ENCODE measurements at places on chromosomes 3 and 15.

DNA sequence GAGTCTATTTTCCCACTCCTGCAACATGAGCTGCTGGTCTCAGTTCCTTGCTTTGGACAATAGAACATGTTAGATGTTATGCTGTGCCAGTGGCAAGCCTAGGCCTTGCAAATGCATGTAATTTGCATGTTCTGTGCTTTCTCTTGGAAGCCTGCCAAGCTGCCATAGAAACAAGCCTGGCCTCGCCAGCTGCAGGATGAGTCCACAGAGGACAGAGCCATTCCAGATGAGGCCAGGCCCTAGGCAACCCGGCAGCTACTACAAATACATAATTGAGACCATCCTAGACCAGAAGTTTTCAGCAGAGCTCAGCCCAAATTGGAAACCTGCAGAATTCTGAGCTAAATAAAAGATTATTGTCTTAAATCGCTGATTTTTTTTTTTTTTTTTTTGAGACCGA is 39.6 kb downstream of the TRIM69 start:
- DNase-seq = no peak

DNA sequence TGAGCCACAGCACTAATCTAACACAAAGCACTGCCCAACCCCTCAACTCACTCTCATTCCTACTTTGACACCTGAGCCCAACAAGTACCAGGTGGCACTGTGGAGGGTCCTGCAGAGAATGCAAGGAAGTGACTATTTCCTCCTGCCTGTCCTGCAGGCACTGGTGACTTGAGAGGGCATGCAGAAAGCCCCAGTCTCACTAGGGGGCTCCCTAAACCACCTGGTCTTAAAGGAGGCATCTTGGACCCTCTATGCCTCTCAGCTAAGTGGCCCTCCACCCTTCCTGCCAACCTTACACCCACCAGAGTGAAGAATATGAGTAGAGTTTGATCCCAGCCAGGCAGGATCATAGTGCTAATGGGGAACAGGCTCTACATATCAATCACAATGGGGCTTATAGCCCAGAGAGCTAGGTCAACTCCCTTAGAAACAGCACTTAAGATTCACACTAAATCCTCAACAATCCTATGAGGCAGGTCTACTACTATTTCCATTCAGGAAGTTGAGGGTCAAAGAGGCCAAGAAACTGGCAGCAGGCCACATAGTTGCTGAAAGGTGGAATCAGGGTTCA is 15.2 kb downstream of the TRAIP start:
- DNase-seq = no peak

DNA sequence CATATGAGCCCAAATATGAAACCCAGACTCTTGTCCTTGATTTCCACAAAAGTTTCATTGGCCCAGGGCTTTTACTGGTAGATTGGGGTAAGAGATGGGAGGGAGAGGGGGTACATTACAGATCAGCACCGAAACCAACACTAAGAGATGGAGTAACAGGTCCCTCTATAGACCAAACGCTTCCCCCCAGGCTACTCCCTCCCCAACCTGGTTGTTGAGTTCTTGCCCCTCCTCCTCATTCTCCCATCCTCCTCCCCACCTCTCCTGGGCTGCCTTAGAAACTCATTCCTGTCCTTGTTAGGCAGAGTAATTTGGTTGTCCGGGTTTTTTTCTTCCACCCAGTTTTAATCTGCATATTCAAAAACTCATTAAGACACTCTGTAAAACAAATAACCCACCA is 74.1 kb downstream of the MESD start:
- no peak for DNase-seq

DNA sequence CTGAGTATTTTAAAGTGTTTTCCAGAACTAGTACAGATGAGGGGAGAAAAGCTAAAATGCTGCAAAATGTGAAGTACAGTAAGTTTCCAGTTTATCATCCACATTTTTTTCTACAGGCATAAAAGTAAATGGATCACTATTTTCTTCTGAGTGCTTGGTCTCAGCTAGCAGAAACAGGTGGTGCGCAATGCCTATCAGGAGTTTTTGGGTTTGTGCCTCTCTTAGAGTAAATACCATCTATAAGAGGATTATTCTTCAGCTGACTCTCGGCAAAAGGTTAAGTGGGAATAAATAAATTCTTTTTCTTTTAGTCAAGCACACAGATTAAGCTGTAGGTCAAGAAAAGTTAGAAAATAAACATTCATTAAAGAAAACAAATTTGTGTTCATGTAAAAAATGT is 1027.7 kb downstream of the PLOD2 start:
- DNase-seq = no peak

DNA sequence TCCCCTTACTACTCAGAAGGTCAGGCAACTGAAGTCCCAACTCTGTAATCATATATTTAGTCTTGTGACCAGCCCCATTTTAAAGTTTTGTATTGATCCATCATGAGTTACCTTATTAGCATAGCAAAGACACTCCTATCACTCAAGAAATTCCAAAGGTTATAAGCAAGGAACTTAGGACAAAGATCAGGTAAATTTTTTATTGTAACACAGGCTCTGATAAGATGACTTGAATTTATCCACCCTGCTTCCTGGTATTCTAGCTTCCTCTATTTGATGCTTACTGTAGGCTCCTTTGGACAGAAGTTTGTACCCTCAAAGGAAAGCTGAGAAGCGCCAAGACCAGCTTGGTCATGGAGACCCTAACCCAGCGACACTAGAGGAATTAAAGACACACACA is 8.2 kb upstream of the NDN start:
- DNase-seq = no peak

- DNase-seq = no peak
These were observed 18.8 kb upstream of the CHD2 start for GRCh38 chr15:92881211-92881754.

Data from stimulated activated CD8-positive, alpha-beta memory T cell treated with anti-CD3 and anti-CD28 coated beads, Interleukin-2, amount 100 ng/mL, for 48 hours (primary cell).